Sciatic nerve (tissue), 2 donors: ENCODE measurements at places on chromosomes 3 and 15.
A peak's percentile ranks its signal among the peaks of the same experiment; 100 is the strongest.

DNA sequence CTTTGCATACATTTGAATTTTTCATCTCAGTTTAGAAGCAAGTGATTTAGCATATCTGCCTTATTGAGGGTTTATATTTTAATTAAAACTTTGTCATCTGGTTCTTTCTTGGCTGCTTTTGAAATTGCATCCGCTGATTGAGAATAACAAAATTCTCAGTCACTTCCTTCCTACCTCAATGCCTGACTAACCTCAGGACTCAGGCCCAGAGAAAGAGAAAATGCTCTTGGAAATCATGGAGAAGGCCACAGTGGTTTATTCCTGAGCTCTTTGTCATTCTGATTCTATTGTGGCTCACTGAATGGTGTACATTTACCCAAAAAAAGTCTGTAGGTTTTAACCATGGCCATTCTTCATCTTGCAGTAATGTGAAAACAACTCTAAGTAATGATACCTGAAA lies 533.9 kb downstream of the TBL1XR1 start:
- no peak for DNase-seq

DNA sequence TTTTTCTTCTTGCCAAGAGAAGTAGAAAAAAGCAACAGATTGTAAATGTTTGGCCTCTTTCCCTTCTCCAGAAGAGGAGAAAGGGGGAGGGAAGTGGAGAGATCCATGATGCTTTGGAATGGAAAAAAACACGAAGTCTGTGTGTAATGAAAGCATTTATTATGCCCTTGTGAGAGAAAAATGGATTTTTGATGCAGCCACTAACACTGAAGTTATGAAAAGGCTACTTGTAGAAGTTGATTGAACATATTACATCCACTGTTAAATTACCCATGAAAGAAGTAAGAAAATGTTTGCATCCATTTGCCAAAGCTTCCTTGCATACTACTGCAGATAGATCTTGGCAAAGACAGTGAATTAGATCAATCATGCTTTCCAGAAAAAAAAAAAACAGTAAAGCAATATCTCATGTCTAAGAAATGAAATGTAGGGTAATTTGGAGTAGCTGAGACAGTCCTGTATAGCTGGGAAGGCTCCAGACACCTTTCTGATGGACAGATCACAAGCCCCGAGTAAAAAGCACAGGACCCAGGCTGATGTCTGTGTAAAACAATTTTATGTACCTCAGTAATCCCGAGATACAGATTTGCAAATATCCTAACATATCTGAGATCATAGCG lies 295.5 kb downstream of the PLOD2 start:
- no peak for DNase-seq

DNA sequence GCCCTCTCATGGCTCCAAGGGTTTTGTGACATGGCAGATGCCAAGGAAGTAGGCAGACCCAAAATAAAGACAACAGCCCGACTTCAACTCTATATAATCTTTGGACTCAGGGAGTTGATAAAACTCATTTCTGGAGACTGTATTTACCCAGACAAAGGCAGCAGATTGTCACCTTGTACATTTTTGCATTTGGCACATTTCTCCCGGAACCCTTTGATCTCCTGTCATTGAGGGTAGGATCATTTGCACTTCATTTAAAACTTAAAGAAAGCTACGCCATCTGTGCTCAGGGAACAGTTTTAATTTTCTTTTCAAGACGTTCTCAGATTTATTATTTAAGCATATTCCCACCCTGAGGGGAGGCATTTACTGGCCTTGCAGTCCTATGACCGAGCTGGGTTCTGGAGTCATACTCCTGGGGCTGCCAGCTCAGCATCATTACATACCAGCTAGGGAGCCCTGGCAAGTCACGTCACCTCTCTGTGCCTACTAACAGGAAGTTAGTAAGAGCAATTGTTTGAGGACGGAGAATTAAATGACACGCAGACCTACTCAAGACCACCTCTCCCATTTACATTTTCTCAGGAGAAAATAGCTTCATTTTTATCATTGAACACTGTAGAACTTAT lies 5.9 kb downstream of the CDCP1 start:
- DNase-seq = no peak

- no peak for DNase-seq
These were observed 43.4 kb downstream of the C2CD4A start for GRCh38 chr15:62109982-62110851.

GRCh38 chr15:92565351-92566125 lies 90.0 kb downstream of the FAM174B start:
- DNase-seq = no peak

- DNase-seq = no peak
These were observed 177.6 kb downstream of the STAC start for GRCh38 chr3:36557708-36558421.

- DNase-seq = no peak
These were observed 304.6 kb upstream of the UBE2E2 start for GRCh38 chr3:22898558-22898957.

DNA sequence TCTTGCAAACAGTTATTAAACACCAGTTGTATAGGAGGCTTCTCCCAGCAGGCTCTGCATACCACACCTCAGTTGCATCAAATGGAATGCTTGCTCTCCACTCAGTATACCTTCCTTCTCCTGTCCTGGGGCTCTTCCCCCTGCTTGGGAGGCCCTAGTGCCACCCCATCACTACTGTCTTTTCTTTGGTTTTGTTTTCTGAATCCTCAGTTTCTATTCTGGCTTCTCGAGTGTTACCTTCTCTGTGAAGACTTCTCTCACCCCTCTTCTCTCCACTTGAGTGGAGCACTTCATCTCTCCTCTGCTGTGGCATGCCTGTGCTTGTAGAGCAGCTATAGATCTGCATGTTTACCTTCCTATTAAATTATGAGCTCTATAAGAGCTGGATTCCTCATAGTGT lies 75.7 kb upstream of the TPRG1 start:
- DNase-seq = no peak

DNA sequence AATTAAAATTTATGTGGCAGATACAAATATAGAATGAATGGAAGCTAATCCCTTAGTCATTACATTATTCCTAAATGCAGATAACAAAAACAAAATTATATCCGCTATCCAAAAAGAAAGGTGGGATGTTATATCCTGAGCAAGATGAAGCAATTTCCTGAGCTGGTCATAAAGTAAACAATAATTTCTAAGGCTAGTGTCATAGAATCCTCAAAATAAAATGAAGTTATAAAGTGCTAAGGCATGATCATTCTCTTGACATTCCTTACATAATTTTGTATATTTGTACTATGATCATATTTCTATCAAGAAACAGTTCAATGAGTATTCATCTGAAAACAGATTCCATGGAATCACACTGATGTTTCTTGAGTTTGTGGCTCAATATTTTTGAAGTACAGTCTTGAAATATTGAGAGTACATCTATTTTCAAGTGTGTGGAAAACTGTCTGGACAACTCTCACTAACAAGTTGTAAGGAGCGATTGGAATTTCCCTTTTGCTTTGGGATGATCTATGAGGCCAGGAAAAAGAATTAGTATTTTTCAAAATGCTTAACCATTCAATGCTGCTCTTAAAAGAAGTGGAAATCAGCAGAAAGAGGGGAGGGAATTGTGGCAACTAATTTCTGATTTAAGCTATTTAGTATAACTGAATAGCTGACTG lies 92.4 kb downstream of the ABI3BP start:
- DNase-seq = no peak

GRCh38 chr3:149342413-149343380 lies 9.3 kb upstream of the TM4SF18 start:
- DNase-seq = no peak

DNA sequence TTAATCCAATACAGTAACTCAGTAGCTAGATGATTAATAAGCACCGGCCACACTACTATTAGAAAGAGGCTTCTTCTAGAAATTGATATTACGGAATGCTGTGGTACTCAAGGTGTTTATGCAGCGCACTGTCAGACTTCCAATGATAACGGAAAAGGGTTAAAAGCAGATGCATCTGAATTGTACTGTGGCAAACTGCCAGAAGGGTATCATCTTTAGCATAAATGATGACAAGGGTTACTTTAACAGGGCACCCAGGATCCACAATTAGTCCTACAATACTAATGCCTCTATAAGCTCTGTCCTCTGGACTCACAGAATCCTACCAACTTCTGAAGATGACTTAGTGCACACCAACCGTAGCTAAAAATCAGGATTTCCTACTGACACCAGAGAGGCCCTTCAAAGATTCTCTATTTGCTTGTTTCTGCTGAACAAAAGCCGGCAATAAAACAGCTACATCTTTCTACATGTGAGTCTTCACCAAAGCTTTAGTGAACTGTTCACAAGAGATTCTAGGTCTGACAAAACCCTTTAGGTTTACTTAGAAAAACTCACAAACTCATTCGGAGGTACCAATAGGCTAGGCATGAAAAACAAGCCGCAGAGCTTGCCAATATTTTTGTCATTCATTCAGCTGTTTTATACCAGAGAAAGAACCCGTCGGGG lies 7.1 kb downstream of the SATB1 start:
- DNase-seq = no peak

- DNase-seq = no peak
These were observed 156.7 kb downstream of the CACNA2D3 start for GRCh38 chr3:54279005-54279583.

DNA sequence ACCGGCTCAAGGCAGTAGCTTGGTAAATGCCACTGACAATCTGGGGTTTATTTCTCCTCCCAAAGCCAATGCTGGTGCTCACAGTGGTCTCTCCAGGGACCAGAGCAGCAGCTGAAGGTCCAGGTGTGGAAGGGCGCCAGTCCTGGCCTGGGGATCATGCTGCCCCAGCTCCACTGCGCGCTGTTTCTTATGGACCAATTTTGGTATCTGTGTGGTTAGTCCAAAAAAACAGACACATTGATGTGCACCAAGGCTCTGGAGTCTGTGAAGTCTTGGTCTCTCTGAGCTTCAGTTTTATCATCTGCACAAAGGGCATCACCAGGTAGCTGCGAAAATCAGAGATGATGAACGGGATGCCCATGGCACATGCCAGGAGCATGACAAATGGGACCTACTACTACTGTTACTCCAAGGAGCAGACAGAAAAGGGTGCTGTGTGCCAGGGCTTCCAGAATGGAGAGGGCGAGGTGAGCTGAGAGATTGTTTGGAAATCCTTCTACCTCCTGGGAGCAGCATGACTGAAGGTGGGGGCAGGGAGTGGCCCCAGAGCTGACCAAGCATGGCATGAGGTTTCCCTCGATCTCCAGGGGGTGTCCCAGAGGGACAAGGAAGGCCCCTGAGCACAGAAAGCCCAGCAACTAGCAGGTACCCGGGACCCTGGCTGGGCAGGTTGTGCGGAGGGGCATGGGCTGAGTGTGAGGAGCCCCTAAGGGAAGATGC lies 134.3 kb upstream of the PRR20G start:
- no peak for DNase-seq

DNA sequence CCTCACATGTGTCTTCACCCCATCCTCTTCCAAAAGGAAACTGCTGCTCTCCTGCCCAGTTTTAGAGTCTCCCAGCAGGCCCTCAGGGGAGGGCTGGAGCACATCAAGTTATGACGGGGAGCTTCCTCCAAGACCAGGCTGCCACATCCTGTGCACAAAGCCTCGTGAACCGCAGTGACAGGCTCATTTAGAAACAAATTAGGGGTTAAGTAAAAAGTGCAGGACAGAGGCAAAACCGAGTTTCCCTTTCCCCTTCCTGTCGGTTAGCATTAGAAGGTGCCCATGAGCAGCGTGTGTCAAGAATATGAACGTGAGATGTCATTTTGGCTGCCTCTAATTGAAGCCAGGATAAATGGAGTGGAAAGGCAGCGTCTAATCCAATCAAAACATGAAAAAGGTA lies 199.7 kb downstream of the ARRDC4 start:
- no peak for DNase-seq

- DNase-seq = no peak
These were observed 175.8 kb upstream of the ATP11B start for GRCh38 chr3:182617500-182617899.

DNA sequence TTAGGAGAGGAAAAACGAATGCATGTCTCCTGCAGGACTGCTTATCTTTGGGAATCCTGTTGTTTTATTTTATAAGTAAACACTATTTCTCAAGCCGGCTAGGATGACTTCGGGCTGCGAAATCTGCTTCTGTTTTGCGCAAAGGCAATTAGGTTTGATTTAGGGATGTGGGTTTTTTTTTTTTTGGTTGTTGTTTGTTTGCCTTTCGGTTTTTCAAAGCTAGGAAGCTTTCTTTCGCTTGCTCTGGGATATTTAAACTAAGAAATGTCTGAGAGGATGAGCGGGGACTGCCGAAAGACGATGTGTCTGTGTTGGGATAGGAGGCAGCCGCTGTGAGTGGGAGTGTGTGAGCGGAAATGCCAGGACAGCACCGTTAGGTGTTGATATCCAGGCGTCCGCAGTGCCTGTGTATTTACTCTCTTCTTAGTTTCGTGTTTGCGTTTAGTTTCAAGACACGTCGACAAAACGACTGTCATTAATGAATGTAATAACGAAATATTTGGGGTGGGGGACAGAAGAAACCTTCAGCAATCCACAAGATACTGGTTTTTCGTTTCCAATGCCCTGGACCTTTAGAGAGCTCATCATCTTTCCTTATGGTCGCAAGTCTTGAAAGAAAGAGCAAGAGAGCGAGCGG lies 604 bp downstream of the ISL2 start:
- no peak for DNase-seq

- DNase-seq = no peak
These were observed 11.7 kb downstream of the CTXND1 start for GRCh38 chr15:80240276-80240675.

GRCh38 chr15:65913631-65914199 lies 44.4 kb downstream of the RAB11A start:
- DNase-seq = no peak

DNA sequence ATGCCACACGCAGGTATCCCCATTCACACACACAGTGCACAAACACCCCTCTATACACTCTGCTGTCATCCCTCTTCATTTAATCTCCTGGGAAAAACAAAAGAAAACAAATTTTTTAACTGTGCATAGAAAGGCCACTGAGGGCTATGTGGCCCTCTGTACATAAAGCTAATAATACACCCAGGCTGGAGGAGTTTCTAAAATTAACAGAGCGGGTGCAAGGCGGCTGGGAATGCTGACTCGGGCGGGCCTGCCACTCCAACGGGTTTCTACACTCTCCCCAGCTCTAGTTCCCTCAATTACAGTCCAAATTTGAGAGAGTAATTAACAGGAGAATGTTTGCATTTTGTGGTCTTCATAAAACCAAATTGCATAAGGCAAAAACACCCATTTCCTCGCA lies 23.1 kb downstream of the HCN4 start:
- DNase-seq = no peak

DNA sequence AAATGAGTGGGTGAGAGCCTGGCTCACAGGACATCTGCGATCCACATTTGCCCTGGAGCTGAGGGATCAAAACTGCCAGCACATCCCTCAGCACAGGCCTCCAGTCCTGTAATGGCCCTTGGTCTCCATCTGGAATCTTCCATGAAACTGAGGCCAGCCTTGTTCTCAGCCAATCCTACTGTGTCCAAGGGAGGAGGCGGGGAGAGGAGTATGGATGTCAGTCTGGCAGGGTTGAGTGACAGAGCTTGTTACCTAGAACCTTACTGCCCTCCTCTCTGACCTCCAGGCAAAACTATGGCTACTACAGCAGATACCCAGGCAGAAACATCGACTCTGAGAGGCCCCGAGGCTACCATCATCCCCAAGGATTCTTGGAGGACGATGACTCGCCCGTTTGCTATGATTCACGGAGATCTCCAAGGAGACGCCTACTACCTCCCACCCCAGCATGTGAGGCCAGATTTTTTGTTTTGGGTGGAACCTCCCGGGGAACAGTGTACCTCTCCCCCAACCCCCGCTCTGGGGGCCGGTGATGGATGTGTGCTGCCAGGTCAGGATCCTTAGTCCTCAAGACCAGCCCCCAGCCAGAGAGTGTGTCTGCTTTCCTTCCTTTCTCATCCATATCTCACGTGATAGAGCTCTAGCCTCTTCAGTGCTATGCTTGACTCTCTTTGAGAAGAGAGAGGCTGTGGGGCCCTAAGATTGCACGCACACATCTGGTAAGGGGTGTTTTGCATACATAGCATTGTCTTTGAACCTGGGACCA lies 41.3 kb downstream of the CHDH start:
- DNase-seq = peak; percentile 51
